ENCODE measurements at places on chromosomes 3 and 15. TPM values are rescaled to one million over a fixed set of nuclear protein-coding genes. Genes with fewer than 3 reads are reported as not detected.

GRCh38 chr3:10557250-10557649 is 51.9 kb upstream of the ATP2B2 start:
- peaks cover under 1% of the 10 kb centered on the region for H3K27me3 ChIP-seq
- H3K27ac ChIP-seq, result no peak overlapping the region
- H3K36me3 ChIP-seq, result no peaks in the 10 kb centered on the region
- no peak overlapping the region for H3K4me3 ChIP-seq

DNA sequence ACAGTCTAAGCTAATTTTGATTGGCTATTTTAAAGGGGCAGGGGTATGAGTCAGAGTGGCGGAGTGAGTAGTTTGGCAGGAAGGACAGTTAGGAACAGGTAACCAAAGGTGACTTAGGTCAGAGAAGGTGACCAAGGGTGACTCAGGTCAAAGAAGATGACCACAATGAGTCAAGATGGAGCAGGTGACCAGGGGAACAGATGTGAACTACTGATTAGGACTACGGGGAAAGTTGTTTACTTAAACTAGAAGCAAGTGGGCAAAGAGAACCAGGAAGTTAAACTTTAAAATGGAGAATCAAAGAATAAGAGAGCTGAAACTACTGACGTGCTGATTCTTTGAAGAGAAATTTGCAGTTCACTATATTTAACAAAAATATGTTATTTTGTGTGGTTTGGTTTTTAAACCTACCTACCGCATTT is 14.1 kb upstream of the CA12 start:
- no peak for DNase-seq
- H3K27me3 ChIP-seq, result no peaks in the 10 kb centered on the region
- peaks cover 5% of the 10 kb centered on the region for H3K4me1 ChIP-seq
- no peaks in the 10 kb centered on the region for H3K36me3 ChIP-seq
- H3K4me3 ChIP-seq, result no peak overlapping the region

The SLC9C1 gene
- not detected for total RNA-seq

- no peak for DNase-seq
- H3K4me3 ChIP-seq, result no peak overlapping the region
- no peaks in the 10 kb centered on the region for H3K4me1 ChIP-seq
- H3K36me3 ChIP-seq, result no peaks in the 10 kb centered on the region
- H3K27ac ChIP-seq, result no peak overlapping the region
Measured at GRCh38 chr3:64792445-64792844, 104.6 kb upstream of the ADAMTS9 start.

GRCh38 chr3:181292984-181293383 is 303.4 kb upstream of the DNAJC19 start:
- no peak overlapping the region for H3K27ac ChIP-seq
- no peak for DNase-seq
- H3K36me3 ChIP-seq, result no peaks in the 10 kb centered on the region
- H3K4me1 ChIP-seq, result no peaks in the 10 kb centered on the region
- no peak overlapping the region for H3K4me3 ChIP-seq
